ENCODE measurements at places on chromosomes 7 and 10.

GRCh38 chr7:28292834-28293526, 112.4 kb upstream of the JAZF1 start:
- DNase-seq: no peak

- DNase-seq: peak; percentile 61
Observed at GRCh38 chr7:130896898-130897514, 163.0 kb upstream of the KLF14 start.

GRCh38 chr10:17989908-17990767, 38.4 kb downstream of the SLC39A12 start:
- DNase-seq: no peak

GRCh38 chr10:1396297-1396635, 340.1 kb downstream of the WDR37 start:
- no peak for DNase-seq

DNA sequence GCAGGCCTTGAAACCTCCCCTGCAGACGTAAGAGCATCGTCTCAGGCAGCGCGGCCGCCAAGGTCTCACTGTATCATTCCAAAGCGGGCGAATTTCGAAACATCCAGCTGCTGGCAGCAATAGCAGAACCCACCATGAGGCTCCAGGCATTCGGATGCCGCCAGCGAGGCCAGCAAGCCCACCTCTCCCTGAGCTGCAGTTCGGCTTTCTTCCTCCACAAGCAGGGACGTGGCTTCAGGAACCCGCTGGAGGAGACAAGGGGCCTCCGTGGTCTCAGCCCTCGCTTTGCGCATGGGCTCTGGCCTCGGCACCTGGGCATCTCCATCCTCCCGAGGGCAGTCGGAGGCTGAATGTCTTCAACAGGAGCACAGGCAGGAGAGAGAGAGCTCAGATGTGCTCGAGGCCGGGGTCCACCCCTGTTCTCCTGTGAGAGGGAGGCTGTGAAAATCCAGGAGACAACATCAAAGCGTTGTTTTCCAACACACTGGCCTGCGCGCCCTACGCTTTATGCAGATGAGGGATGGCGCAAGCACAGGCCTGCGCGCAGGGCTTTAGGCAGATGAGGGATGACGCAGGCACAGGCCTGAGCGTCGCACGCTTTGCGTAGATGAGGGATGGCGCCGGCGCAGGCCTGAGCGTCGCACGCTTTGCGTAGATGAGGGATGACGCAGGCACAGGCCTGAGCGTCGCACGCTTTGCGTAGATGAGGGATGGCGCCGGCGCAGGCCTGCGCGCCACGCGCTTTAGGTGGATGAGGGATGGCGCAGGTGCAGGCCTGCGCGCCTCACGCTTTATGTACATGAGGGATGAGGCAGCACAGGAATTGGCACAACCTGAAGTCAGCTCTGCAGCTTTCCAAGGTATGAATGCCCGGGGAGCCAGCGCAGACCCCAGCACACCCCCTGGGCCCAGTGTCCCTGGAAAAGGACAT, 103.2 kb downstream of the WDR37 start:
- DNase-seq: no peak

- no peak for DNase-seq
Observed at GRCh38 chr7:24115661-24116060, 168.3 kb upstream of the NPY start.

GRCh38 chr7:51261950-51262795, 54.4 kb downstream of the COBL start:
- no peak for DNase-seq

GRCh38 chr10:4443419-4443818, 382.6 kb upstream of the AKR1E2 start:
- no peak for DNase-seq

GRCh38 chr10:118564652-118565051, 30.8 kb downstream of the PRLHR start:
- DNase-seq: no peak

DNA sequence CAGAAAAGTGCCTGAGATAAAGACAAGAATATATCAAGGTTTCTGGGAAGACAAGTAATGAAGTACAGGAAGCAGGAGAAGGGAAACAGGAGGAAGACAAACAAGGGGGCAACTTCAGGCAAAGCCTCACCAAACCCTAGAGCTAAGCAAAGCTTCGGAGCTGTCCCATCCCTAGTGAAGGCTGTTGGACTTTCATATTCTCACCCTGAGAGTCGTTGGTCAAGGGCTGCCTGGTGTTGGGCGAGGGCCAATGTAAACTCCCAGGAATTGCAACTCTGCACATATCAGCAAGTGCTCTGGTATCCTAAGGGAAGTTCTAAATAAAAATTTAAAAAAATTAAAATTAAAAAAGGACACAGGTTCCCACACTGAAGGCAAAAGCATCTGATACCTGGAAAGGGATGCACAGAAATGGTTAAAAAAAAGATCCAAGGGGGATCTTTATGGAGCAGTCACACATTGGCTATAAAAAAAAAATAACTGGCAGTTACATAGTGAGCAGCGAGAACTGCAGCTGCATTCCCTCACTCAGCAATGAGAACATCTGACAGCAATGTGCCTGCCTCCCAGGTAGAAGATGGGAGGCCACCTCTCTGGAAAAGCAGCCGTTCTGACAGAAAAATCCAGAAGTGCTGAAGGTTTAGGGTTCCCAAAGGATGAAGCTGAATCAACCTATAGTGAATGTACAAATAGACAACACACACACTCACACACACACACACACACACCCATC, 304.7 kb downstream of the WDR11 start:
- no peak for DNase-seq

DNA sequence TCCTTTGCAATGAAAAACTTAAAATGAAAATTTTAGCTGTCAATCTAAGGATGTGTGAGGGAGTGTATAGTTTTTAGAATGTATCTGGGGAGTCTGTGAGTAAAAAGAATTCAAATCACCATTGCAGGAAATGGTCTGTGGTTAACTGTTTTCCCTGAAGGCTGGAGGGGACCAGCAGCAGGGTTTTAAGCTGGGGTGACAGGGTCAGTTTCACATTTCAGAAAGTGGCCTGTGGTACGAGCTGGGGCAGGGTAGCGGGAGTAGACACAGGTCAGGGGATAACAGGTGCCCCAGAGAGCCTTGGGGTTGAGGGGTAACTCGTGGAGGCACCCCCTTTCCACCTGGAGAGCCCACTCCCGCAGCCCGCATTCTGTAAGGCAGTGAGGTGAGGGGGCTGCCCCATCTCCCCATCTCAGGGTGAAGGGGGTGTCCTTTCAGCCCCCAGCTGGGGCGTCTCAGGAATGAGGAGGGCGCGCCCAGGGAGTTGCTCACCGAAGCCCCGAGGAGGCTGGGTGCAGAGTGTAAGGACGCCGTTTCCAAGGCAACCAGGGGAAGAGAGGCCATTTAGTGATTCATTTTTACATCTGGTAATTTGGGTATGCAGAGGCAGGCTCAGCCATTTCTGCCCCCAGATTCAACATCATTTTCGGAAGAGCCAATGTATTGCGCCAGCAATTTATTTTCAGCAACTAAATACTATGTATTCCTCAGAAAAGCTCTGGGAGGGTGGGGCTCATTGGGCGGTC, 168.9 kb downstream of the SLIT1 start:
- DNase-seq: peak; percentile 16

DNA sequence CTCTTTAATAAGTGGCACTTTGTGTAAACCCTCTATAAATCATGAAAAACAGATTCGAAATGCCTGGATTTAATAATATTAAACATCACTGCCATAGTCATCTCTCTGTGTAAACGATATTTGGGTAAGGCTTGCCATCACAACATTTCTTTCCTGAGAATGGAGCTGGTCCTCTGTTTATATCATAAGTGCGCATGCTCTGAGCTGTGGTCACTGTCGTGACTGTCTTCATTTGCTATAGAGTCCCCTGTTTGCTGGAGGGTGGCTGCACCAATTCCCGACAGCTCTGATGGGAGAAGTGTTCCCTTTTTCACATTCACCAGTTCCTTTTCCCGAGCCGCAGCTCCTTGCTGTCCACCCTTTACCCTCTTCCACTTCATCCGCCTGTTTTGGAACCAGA, 50.4 kb upstream of the AGMO start:
- DNase-seq: no peak

- no peak for DNase-seq
Observed at GRCh38 chr7:158992759-158993158, 136.4 kb downstream of the DYNC2I1 start.

DNA sequence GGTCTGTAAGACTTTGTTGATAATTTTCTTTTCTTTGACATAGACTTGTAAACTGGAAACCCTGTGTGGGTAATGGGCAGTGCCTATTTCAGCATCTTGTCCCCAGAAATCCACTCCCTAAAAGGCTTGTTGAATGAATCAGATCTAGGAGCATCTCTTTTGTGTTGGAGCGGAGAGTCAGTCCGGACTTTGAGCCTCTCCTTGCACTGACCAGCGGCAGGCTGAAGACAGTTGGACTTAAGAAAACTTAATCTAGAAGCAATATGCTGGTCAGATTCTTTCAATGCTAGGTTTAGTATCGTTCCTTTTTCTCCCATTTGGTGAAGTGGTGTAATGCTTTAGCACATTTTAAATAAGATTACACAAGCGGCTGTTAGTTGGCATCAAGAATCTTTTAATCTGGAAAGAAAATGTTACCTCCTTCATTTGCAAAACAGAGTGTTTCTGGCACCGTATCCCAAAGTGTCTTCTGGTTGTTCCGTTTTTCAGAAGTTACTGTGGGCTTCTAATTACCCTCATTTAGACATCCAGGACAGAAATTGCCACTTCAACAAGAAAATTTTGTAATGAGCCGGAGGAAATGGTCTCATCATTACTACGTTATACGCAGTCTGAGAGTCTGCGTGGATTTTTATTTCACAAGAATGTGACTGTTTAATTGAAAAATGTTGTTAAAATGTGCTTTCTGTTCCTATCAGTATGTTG, 74.7 kb downstream of the CUX1 start:
- DNase-seq: no peak

DNA sequence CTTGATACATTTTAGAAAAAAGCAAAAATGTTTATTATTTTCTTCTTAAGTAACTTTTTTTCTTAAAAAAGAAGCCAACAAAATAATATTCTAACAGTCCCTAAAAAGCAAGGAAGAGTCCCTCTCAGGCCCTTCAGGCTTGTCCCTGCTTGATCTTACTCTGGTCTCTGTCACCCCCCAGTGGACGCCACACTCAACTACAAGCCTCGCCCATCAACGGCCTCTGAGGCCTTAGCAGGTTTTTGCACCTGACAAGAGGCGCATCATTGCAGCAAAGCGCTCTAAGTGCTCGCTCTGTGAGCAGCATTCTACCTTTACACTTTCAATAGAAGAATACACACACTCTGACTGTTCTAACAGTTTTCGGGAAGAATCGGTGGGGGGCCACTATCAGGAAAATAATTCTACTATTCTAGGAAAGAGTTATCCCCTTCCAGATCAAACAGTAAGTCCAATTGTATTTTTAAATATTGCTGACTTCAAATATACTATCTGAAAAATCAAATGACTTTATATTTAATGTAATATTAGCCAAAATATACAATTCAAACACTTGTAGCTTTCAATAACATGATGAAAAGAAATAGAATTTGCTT, 139.2 kb downstream of the USP6NL start:
- peak; percentile 49 for DNase-seq

GRCh38 chr7:131071786-131072504, 255.7 kb upstream of the MKLN1 start:
- DNase-seq: no peak

DNA sequence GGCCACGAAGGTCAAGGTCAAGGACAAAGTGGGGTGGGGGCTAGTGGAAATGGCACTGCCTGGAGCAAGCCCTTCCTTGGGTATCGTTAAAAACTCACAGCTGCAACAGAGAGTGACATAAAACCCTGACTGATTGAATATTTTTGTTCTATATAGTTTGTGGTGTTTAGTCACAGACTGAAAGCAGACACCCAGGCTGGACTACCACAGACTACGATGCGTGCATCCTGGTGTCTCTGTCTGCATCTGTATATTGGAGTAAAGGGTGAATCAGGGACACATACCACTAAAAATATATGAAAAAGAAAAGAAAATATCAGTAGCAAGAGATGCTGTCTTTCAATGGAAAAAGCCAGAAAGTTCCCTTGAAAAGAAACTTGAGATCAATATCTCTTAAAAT, 101.4 kb downstream of the KLF6 start:
- DNase-seq: no peak

- no peak for DNase-seq
Observed at GRCh38 chr7:88127637-88128290, 92.1 kb downstream of the SRI start.

GRCh38 chr10:104688251-104689042, 47.4 kb downstream of the SORCS3 start:
- DNase-seq: no peak

GRCh38 chr10:33239257-33239656, 95.2 kb downstream of the NRP1 start:
- no peak for DNase-seq

DNA sequence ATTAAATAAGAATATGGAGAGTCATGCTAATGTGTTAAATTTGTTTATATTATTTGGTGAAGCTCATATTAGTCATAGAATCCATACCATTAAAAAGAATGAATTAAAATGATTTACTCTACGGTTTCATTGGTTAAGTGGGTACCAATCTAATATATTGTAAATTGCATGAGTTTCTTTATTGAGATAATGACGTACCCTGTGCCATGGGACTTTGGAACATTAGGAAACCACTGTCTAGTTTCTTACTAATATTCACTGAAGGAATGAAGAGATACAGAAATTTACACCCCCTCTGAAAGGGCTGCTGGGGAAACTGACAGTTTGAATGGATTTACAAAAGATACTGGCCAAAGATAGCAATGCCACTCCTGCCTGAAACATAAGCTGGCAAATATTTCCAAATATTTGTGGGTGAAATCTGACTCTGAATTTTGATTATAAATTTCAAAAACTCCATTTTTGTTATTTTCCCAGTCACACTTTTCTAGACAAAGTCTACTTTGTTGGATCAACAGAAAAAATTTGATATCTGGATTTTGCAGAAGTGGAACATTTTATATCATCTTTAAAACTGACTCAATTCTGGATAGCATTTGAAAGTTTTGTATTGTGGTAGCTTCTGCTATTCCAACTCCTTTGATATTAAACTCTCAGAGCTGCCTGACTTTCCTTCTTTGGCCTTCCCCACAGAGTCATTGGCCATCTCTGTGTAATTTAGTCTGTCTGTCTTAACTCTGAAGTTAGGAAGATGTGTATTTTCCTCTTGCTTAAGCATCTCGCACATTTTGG, 22.3 kb downstream of the MDFIC start:
- no peak for DNase-seq

DNA sequence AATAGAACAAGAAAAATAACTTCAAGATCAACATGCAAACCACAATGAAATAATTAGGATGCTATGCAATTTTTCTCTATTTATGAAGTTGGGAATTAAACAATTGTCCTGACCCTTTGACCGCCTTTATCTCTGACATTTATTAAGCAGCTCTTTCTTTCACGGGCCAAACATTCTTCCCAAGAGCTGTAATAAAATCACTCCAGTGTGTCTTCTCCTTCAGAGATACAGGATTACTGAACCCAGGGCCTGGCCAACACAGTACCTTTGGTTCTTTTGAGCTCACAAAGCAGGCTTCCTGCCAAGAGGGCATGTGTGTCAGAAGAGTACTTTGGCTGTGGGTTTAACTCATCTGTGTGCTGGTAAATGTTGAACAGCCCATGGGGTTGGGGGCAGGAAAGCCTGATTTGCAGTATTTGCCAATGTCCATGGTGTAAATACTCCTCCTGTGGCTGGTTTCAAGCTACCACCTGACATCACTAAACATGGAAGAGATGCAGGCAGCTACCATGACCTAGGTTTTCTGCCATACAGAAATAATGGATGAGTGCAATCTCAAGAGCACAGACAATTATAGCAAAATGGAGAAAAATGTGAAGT, 121.7 kb downstream of the FANK1 start:
- DNase-seq: no peak
